RPMI7951 (cell line): ENCODE measurements at places on chromosomes 1 and 21. TPM values are rescaled to one million over a fixed set of nuclear protein-coding genes. Genes with fewer than 3 reads are reported as not detected.

Gene SLC1A7
- not detected in 2 replicates for total RNA-seq

Gene SPRR2F
- total RNA-seq, result not detected in 2 replicates

Gene C1orf185
- total RNA-seq, result not detected in 2 replicates

Gene MPZ
- 0.24 and 0.39 TPM in 2 replicates for total RNA-seq

Gene LRRC38
- total RNA-seq, result not detected in 2 replicates

Gene KRTAP19-5
- not detected in 2 replicates for total RNA-seq

DNA sequence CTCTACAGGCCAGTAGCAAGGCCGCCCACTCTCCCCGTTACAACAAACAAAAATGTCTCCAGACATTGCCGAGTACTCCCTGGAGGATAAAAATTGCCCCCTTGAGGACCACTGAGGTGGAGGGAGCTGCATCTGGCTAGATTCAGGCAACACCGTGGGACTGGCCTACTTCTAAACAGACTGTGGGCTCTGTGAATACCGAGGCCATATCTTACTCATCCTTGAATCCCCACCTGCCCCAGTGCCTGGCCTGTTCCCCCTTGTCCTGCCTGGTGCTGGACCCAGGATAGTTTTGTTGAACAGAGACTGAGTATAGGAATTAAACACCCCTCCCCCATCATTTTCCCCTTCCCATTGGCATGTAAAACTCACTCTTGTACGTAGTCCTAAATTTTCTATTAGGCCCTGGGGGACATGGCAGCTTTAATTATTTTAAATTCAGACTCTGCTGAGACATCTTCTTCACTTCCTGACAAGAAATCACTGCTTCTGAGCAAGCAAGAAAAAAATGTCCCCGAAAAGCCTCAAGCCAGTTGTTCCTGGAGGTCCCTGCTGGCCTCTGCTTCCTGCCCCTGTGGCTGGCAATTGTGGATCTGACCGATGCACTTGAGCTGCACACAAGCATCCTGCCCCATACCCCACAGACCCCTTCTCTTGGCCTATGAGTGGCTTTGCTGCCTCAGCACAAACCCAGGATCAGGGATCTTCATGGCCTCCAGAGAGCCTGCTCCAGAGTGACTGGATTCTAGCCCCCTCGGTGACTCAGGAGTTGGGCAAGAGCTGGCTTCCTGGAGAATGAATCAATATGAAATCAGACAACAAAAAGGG, 111.0 kb downstream of the ACTL8 start:
- DNase-seq, result peak; percentile 88

- DNase-seq, result no peak
Observed at GRCh38 chr21:41907496-41908258, 28.5 kb upstream of the PRDM15 start.

- peak; percentile 8 for DNase-seq
Observed at GRCh38 chr21:37837381-37837780, 78.9 kb downstream of the KCNJ6 start.

DNA sequence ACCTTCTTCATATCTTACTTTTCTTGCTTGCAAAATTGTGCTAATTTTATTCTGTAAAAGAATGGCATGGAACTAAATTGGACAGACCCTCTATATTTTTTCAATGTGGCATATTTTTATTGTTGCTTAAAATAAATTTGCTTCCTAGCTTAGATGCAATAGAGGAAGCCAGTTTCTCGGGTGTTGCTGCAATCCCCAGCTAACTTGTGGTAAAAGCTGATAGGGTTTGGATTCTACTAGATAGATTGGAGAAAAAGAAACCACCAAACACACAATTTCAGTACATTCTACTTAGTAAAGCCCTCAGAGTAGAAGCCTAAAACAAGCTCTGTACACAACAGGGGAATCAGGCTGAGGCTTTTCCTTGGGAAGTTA, 49.5 kb upstream of the GCLM start:
- DNase-seq, result no peak

- no peak for DNase-seq
Observed at GRCh38 chr1:241217516-241217915, 139.5 kb downstream of the RGS7 start.

- DNase-seq, result no peak
Observed at GRCh38 chr1:108865316-108865910, 8.5 kb upstream of the AKNAD1 start.

GRCh38 chr1:39593386-39593785, 16.8 kb upstream of the PABPC4 start:
- DNase-seq, result no peak

- DNase-seq, result no peak
Observed at GRCh38 chr21:42651515-42652401, 1.7 kb upstream of the PDE9A start.

GRCh38 chr21:26717146-26717739, 128.0 kb downstream of the ADAMTS1 start:
- DNase-seq, result peak; percentile 8

DNA sequence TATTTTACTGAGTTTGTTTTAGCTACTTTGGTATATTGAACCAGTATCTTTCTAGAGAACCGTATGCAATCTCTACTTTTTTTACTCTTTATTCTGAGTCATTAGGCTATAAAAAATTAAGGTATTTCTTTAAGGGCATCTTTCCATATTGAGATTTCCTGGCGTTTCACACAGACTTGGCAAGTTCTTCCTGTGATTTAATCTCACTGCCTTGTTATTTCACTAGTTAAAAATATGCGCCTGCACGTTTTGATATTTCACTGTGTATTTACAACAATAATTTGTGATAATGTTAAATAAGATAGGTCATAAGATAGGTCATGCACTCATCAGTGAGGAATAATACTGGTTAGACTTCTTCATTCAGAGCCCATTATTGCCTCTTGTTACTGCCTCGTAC, 16.2 kb upstream of the CR1L start:
- no peak for DNase-seq

DNA sequence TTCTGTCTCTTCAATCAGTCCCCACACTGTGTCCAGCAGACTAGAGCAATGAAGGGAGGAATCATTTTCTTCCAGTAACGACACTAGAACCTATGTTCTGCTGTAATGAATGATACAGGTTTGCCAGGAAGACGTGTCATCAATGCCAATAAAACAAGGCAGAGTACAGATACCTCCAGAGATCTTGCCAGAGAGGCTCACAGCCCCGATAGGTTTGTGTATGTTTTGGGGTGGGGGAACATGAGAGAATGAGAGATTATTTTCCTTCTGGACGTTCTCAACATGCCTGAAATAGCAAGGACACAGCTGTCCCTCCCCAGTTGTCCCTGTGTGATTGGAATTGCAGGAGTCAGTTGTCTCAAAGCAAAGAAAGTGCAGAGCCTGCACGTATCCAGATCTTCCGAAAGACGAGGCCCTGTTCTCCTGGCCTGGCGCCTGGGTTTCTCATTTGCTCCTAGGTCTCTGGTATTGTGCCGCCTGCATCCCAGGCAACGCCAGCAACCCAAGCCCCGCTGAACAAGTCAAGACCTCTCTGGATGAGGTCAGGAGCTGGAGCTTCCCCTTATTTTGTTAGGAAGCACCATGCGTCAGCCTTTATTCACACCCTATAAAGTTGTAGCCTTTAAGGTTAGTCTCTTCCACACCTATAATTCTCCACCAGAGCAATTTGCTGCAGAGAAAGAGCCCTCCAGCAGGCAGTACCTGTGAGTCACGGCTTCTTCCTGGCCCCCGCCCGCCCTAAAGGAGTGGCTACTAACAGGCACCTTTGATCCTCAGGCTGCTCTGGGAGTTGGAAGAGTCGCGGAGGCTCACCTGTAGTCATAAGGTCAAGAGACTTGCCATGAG, 130.5 kb downstream of the TOMM20 start:
- DNase-seq, result no peak

GRCh38 chr21:38806942-38807284, 1.2 kb downstream of the ETS2 start:
- DNase-seq, result peak; percentile 31

GRCh38 chr1:42690477-42691156, 8.4 kb downstream of the YBX1 start:
- DNase-seq, result no peak

- DNase-seq, result peak; percentile 75
Observed at GRCh38 chr1:113388621-113389358, 1.5 kb upstream of the MAGI3 start.

GRCh38 chr1:7842517-7842916, 10.3 kb downstream of the UTS2 start:
- DNase-seq, result no peak

DNA sequence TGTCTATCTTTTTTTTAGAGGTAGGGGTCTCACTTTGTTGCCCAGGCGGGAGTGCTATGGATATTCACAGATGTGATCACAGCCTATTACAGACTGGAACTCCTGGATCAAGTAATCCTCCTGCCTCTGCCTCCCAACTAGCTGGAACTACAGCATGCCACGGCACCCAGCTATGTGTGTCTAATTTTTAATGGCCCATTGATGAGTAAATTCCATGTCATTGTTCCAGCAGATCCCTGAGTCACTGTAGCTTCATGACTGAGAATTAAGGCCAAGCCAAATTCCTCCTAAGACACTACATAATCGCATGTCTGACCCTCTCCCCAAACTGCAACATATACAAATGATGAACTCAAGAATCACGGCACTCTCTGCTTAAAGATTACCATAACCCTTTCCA, 84.2 kb upstream of the RGS2 start:
- peak; percentile 88 for DNase-seq

- DNase-seq, result no peak
Observed at GRCh38 chr1:65279070-65279779, 30.1 kb upstream of the DNAJC6 start.

- no peak for DNase-seq
Observed at GRCh38 chr1:5913876-5914275, 78.3 kb downstream of the NPHP4 start.
